Stimulated activated CD8-positive, alpha-beta memory T cell treated with anti-CD3 and anti-CD28 coated beads, Interleukin-2, amount 100 ng/mL, for 1 hour (primary cell): ENCODE measurements at places on chromosomes 3 and 15.

DNA sequence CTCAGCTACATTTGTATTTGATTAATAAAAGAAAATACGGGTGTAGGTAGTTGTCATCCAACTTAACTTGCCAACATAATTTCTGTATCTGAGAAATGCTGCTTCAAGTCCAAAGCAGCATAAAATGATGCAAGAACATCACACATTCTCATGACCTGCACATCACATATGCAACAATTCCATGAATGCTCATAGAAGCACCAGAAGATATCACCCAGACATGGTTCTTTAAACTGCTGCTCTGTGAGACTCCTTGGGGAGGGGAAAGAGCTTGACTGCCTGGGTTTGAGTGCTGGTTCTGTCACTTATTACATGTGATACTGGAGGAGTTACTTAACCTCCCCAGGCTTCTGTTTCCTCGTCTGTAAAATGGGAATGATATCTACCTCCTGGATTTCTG, 39.4 kb downstream of the CHST14 start:
- no peak for DNase-seq

DNA sequence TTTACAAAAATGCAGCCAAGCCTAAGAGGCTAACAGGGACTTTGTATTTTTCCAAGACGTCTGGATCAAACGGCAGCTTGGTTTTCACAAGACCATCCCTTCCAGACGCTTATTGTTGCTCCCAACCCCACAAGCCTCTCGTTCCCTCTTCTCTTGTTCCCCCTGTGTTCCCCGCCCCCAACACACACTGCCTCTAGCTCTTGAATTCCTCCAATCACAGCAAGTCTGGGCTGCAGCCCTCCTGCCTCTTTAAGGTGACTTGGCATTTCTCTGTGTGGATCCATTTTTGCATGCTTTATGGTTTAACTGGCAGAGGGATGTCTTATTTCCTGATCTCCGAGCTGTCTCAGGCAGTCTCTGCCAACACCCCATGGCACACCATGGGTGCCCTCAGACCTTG, 182.2 kb downstream of the ABHD5 start:
- no peak for DNase-seq

- no peak for DNase-seq
These were observed 33.4 kb upstream of the RAD18 start for GRCh38 chr3:8996681-8997121.

- DNase-seq: no peak
These were observed 188.6 kb upstream of the PDZRN3 start for GRCh38 chr3:73813291-73813690.

- DNase-seq: no peak
These were observed 28.7 kb upstream of the SAMMSON start for GRCh38 chr3:69970827-69971226.

DNA sequence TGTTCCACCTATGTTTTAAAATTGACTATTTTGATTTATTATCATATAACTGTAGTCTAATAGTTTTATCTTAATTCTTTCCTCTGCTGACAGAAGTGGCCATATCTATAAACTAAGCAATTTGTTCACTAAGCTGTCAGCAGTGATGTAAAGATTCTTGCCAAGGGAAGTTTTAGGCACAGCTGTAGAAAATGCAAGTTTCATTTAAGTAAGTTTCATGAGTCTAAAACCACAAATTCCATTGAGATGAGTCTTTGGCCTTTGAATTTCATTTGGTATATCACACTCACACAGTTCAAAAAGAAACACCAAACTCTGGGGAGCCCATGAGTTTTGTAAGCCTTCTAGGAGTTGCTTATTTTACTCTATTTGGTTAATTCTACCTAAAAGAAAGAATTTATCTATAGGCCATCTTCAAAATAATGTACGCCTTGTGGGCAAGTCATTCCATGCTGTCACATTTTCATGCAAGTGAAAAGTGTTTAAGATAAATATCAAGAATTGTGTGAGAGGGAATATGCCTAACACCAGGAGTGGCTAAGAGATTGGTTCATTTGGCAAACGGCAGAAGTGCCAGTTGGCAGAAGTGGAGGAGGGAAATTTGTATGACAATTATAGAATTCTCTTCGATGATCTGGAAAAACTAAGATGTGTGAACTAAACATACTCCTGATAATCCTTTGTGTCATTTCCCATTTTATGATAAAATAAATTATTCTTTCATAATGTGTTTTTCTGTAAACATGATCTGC, 292.9 kb downstream of the ZIC4 start:
- no peak for DNase-seq

DNA sequence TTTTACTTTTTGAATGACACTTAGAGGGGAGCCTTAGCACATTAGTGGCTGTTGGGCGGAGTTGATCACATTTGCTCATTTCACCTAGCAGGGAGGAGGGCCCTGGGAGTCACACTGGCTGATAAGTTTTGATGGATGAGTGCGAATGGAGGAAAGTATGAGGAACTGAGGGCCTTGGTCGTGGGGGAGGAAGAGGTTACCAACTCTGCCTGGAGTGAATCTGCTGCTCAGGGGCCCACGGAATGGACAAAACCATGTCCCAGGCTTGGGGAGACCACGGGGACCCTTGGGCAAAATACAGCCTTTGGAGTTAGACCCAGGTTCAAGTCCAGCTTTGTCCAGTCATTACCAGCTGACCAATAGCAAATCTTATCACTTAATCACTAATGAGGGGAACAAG, 5.1 kb upstream of the FLNB start:
- no peak for DNase-seq

DNA sequence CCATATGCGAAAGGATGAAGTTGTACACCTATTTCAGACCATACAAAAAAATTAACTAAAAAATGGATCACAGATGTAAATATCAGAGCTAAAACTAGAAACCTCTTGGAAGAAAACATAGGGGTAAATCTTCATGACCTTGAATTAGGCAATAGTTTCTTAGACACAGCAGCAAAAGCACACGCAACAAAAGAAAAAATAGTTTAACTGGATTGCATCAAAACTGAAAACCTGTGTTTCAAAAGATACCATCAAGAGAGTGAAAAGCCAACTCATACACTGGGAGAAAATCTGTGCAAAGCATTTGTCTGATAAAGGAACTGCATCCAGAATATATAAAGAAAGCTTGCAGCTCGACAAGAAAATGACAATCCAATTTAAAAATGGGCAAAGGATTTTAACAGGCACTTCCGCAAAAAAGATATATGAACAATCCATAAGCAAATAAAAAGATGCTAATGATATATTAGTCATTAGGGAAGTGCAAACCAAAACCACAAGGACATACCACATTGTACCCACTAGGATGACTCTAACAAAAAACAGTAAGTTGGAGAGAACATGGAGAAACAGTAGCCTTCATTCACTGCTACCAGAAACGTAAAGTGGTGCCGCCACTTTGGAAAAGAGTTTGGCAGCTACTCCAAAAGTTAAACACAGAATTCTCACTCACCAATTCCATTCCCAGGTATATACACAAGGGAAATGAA, 263.1 kb downstream of the ADAMTS17 start:
- DNase-seq: no peak

GRCh38 chr3:16864610-16865313, 20.0 kb upstream of the PLCL2 start:
- DNase-seq: no peak
